ENCODE measurements at places on chromosomes 7 and 10. TPM values are rescaled to one million over a fixed set of nuclear protein-coding genes. Genes with fewer than 3 reads are reported as not detected.

DNA sequence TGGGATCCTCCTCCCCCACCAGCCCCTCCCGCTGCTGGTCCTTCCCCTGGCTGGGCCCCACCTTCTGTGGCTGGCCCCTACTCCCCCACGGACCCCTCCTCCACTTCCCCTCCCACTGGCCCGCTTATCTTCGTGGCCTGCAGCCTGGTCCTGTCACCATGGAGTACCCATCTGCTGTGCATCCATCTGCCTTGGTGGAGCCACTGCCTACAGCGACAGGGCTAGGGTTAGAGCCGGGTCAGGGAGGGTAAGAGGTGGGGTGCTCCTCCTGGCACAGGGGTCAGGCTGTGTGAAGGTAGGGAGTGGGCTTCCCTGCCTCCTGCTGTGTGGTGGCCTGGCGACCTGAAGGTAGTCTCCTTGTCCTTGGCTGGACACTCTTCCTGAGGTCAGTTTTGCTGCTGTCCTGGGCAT, 5.2 kb downstream of the ADCY1 start:
- no peaks in the 10 kb centered on the region for H3K36me3 ChIP-seq
- H3K4me3 ChIP-seq, result no peak overlapping the region
- peaks cover 6% of the 10 kb centered on the region for H3K4me1 ChIP-seq
- no peak for DNase-seq
- H3K27me3 ChIP-seq, result peaks cover 26% of the 10 kb centered on the region

Gene PDE1C
- total RNA-seq, result 14.9 TPM

DNA sequence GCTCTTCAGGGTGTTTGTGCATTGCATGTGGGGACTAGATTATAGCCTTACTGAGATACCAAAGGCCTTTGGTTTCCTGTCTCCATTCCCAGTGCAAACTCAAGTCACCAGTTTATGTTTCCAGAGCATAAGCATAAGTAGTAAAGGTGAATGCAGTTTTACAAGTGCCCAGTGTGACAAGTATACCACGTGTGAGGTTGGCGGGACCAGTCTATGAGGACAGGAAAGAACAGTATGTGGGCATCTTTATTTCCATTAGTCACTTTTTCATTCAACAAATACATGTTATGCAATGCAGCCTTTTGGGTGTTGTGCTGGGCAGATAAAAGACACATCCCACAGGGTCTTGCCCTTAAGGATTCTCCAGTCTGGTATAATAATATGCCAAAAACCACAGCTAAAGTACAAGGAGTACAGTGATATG, 146.5 kb downstream of the ARID5B start:
- no peak overlapping the region for H3K4me3 ChIP-seq
- H3K4me1 ChIP-seq, result peaks cover 62% of the 10 kb centered on the region
- H3K27ac ChIP-seq, result peak overlapping the region; percentile 97

- H3K27ac ChIP-seq, result no peak overlapping the region
- DNase-seq, result no peak
- H3K36me3 ChIP-seq, result no peaks in the 10 kb centered on the region
- no peaks in the 10 kb centered on the region for H3K27me3 ChIP-seq
Measured at GRCh38 chr7:95469187-95469586, 16.6 kb upstream of the ASB4 start.

DNA sequence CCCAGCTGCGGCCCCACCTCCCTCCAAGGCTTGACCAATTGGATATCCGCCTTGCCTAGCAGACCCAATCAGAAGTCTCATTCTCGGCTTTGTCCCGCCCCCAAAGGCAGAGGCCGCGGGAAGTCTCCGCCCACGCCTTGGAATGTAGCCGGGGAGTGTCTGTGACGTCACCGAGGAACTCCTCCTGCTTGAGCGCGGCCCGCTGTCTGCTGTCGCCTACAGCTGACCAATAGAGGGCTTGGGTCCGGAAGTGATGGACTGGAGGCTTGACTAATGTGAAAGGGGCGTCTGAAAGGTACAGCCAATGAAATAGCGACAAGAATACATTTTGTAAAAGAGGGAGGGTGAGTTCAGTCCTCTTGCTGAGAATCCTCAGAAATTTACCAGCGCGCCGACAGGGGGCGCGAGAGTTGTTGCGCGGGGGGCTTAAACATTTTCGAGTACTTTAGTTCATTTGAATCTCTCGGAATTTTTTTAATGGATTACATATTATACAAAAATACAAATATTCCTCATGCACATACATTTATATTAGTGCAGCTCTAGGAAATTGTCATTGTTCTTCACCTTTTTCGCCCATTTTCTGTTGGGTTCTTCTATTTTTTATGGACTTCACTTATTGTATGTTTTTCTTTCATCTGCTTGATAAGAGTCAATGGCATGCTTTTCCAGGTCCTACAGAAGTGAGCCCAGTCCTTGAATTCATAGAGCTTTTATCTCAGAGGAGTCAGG, 376 bp upstream of the CREB3L2 start:
- DNase-seq, result peak; percentile 100
- H3K27ac ChIP-seq, result peak overlapping the region; percentile 96
- H3K4me1 ChIP-seq, result peaks cover 24% of the 10 kb centered on the region

- H3K36me3 ChIP-seq, result no peaks in the 10 kb centered on the region
- no peaks in the 10 kb centered on the region for H3K27me3 ChIP-seq
Measured at GRCh38 chr7:154425271-154425670, 373.1 kb downstream of the DPP6 start.

Gene SORCS1
- total RNA-seq, result 1.1 TPM

Gene PVRIG
- not detected for total RNA-seq

DNA sequence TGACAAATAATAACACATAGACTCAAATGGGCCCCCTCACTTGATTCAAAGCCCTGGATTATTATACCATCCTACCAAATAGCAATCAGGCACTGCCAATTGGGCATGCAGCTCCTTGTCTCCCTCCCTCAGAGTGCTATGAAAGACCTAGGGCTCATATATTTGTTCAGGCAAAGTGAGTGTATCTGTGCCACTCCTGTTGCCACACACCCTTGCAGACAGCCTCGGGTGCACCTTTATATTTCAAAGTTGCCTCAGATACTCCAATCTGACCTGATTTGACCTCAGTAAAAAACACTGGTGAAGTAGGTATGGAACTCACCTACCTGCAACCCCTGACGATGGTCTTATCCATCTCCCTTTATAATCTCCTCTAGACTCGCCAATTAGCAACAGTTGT, 3.0 kb upstream of the NAMPT start:
- no peaks in the 10 kb centered on the region for H3K36me3 ChIP-seq
- DNase-seq, result no peak
- H3K27ac ChIP-seq, result no peak overlapping the region
- peaks cover 4% of the 10 kb centered on the region for H3K4me1 ChIP-seq
- H3K27me3 ChIP-seq, result no peaks in the 10 kb centered on the region

DNA sequence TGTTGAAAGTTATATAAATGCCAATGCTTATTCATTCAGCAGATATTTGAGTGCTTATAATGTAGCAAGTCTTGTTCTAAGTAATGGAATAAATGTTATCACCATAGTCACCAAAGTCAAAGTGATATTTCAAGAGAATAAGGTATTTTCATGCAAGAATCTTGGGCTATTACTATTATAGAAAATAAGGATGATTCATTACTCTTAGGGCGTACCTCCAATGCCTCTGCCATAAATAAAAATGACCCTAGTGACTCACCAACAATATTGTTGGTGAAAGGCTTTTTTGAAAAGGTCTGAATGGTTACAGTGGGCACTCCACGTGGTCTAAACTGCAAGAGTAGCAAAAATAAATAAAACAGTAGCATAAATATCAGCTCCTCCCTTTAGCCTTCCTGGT, 68.4 kb downstream of the RALA start:
- DNase-seq, result peak; percentile 68
- H3K36me3 ChIP-seq, result peaks cover 24% of the 10 kb centered on the region
- H3K4me1 ChIP-seq, result peaks cover 9% of the 10 kb centered on the region
- H3K4me3 ChIP-seq, result no peak overlapping the region

Gene STEAP1B
- 1.1 TPM for total RNA-seq

DNA sequence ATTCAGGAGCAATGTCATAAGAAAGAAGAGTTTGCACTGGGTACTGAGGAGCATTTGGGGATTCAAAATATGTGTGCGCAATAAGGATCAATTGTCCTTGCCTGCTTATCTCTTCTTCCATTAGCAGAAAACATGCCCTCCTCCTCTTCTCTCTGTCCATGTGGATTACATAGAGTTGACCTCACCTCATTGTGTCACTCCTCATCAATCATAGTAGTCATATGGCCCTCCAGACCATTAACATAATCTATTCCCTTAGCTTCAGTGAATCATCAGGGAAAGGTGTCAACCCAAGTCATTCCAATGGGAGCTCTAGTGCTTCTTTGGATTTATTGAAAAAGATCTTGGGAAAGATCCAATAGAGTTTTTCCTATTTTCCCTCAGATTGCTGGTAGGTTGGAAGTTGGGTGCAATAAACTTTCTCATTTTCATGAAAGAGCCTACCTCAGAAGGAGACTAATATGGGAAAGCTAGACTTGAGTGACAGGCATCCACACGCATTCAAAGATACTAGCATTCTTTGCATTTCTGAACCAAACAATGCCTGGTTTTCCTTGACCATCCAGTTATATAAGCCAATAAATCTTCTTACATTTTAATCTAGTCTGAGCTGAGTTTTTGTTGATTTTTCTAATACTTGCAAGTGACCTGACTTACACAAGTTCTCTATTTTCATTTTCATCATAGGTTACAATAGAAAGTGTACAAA, 71.5 kb upstream of the FAM13C start:
- H3K36me3 ChIP-seq, result no peaks in the 10 kb centered on the region
- peak; percentile 50 for DNase-seq

DNA sequence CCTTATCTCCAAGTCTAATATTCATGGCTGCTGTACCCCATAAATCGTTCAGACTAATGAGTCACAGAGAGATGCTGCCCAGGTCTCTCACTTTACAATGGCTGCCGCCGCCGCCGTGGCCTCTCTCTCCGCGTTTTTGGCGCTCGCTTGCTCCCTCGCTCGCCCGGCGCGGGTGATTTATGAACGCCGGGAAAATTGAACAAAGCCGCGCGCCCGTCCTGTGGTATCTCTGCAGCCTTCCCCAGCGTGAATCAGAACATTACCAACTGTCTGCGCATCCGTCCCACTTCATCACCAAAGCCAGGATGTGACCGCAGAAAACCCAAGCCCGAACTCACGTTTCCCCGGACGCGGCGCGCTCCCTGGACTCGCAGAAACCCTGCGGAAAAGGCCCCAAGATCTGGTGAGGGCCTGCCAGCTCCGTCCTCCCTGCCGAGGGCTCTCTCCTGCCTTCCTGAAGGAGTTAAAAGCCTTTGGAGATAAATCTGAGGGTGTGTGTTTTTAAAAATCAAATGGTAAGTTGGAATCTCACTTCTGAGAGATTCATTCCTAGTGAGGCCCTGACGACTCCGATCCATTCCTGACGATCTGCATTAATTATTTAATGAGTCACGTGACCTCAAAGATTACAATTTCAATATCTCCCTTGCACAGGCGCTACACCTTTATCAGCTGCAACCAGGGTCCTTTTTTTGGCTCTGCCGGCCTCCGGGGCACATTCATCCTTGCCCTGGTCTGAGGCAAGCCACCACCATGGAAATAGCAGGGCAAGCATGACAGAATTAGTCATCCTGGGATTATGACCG, 6.3 kb downstream of the HOXA4 start:
- no peaks in the 10 kb centered on the region for H3K36me3 ChIP-seq
- peaks cover 11% of the 10 kb centered on the region for H3K4me1 ChIP-seq
- H3K27me3 ChIP-seq, result peaks cover 74% of the 10 kb centered on the region
- H3K4me3 ChIP-seq, result no peak overlapping the region
- DNase-seq, result peak; percentile 96

DNA sequence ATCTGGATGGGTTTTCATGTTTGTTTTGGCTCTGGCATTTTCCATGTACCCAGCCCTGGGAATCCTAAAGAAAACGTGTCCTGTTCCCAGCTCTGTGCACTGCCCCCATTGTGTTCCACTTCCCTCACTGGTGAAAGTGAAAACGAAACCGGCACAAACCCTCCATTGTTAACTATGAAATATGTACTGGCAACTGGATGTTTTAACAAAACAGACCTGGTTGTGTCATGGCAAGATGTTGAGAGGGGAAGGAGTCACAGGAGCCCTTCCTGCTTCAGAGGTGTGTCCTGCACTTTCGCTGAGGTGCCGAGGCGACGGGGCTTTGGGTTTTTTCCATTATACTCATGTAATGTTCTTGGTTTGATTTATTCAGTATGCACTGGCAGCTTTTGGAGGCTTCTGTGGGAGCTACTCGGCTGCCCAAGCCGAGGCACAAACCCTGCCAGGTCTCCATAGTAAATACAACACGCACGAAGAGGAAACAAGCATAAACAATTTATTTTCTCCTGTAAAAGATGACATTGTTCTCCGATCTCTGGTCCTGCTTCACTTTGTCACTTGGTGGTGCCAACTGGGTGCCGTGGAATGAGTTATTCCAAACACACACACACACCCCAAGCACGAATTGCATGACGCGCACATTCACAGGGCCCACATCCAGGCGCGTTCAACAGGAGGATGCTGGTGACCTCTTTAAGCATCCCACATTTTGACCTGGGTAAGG, 118.2 kb downstream of the CDK6 start:
- peak overlapping the region; percentile 54 for H3K4me3 ChIP-seq
- peak; percentile 82 for DNase-seq
- peak overlapping the region; percentile 90 for H3K27ac ChIP-seq
- H3K36me3 ChIP-seq, result peaks cover 2% of the 10 kb centered on the region

GRCh38 chr10:78211561-78212051, 177.9 kb downstream of the RPS24 start:
- DNase-seq, result peak; percentile 24
- H3K27me3 ChIP-seq, result peaks cover 11% of the 10 kb centered on the region
- no peak overlapping the region for H3K4me3 ChIP-seq
- no peaks in the 10 kb centered on the region for H3K36me3 ChIP-seq

Gene MYOZ1
- total RNA-seq, result 2.2 TPM

DNA sequence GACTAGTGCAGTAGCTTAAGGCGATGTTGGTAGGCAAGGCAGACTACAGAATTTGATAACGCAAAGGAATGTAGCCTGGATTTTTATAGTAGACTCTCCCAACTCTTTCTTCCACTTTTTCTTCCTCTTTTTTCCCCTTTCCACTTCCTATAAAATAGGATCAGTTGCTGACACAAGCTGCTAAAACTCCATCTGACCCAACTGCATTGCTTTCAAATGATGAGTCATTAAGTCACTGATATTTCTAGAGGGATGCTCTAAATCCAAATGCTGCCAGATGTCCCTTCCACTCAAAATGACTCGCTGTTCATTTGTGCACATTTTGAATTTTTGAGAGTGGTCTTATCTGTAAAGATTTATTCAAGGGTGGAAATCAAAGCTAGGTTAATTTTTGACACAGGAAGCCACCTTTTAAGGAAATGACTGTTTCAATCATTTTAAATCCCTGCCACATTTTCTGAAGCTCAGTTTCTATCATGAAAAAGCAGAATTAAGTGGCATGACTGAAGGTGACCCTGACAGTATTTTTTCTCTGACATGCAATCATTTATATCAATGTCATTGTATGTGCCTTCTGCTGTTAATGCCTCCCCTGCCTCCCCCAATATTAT, 25.8 kb upstream of the SFMBT2 start:
- no peaks in the 10 kb centered on the region for H3K36me3 ChIP-seq
- H3K4me3 ChIP-seq, result no peak overlapping the region
- H3K27me3 ChIP-seq, result peaks cover 5% of the 10 kb centered on the region
- DNase-seq, result no peak
- no peak overlapping the region for H3K27ac ChIP-seq
- no peaks in the 10 kb centered on the region for H3K4me1 ChIP-seq

Gene ANKRD61
- total RNA-seq, result 0.18 TPM
